ENCODE measurements at places on chromosomes 7 and 10.

GRCh38 chr10:74194999-74195398 lies 44.0 kb downstream of the ADK start:
- DNase-seq, result no peak

DNA sequence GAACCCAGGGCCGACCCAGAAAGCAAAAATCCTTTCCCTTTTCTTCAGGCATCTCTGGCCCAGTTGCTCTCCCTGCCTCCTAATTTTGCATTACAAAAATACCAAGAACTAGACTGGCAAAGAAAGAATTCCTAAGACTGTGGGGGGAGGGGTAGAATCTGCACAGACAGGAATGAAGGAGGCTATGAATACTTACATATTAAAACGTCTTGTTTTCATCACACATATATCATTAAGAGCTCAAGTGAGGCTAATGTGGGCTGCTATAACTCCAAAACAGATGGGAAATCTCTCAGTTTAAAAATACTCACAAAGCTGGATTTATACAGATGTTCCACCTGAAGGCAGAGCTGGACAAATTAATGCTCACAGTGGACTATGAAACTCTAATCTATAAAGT lies 29.2 kb upstream of the MKX start:
- no peak for DNase-seq

DNA sequence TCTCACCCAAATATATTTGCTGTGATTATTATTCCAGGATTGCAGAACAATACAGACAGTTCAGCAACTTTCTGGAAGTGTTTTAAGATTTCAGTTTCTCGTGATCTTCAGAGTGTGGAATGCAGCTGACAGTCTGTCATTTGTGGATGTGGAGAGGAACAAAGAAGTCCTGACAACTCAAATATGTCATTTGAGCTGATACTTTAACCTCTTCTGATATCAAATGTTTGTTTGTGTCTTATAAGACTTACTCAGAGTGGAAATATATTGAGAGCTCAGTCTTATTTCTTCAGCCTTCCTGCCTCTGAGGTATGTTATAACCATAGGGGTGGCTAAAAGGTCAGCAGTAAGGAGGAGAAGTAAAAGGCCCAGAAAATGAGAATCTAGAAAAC lies 96.4 kb downstream of the OSBPL3 start:
- DNase-seq, result no peak

- peak; percentile 23 for DNase-seq
Measured at GRCh38 chr10:47047577-47048525, 136.6 kb downstream of the PTPN20 start.

DNA sequence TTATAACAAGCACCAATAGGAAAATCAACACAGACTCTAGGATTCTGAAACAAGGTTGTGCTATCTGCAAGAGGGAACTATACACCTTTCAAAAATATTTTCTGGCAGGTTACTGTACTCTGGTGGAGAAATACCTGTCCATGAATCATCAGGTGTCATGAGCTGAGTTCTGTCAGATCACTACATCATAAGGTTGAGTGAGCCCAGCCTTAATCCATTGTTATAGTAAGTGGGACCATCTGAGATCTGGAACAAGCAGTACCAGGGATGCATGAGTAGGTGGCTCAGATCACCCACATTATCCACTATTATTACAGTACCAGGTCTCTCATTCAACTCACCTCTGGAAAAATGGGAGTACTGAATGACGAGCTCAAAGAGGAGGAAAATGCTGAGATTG lies 212.4 kb downstream of the DGKI start:
- no peak for DNase-seq

DNA sequence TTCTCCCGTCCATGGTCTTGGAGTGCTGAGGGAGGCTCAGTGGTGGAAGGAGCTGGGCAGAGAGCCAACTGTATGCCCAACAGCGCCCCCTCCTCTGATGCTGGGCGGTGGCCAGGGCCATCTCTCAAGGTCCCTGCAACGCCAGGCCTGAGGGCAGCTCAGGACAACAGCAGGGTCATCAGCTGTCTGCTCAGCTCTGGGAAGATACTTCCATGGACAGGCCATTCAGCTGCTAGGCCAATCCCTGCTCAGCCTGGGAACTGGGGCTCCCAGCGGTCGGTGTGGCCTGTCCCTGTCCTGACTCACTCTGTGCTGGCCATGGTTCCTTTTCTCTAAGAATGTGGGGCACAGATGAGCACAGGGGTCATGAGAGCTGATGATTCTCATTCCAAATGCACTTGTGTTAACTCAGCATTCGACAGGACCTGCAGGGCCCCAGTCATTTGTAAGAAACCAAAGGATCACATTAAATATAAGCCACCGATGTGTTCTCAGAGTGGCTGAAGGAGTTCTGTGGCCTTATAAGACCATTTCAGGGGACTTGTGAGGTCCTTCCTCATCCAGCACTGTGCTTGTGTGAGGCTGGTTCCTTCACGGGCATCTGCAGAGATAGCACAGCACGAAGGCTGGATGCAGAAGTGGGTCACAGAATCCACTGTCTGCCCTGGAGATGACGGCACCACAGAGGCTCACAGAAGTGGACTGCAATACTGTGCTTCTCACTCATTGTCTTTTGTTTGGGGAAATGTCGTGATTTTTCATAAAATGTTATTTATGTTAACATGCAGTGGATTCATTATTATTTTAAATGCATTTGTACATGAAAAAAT lies 73.0 kb downstream of the ADCY1 start:
- DNase-seq, result no peak

GRCh38 chr7:50475340-50475739 lies 25.2 kb upstream of the FIGNL1 start:
- DNase-seq, result peak; percentile 51

DNA sequence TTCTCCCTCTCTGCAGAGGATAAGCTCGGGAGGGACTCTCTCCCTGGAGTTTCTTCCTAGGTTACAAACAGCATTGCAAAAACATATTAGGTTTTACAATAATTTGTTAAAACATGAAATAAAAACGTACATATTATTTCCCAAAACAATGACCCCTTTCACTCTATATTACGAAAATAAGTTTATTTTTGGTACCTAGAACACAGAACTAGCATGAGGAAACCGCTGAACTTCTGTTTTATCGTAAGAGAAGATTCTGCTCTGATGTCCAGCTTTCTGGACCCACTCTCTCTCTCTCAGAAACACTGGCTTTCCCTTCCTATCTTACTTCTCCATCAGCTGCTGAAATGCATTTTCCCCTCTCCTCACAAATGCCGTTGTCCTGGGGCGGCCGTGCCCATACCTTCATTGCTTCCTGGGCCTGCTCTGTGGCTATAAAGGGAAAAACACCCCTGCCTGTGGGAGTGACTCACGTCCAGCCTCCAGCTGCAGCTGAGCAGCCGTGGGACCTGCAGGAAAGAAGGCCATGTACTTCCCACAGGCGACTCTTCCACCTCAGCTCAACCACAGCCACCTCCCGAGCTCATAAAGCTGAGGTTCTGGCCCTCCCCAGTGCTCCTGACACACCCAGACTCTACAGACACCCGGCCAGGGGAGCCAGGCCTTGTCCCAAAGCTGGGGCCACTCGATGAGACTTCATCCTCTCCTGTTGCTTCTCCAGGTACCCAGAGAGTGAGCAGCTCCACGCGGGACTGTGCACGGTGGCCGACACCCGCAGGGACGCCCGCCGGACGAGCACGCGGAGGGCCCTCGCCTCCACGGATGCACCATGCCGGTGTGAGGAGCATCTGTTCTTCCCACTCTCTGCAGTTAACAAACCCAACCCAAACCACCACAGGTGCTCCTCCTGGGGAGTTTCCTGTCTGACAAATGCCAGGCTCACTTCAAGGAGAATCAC lies 3.1 kb downstream of the GPER1 start:
- DNase-seq, result no peak

- DNase-seq, result peak; percentile 57
Measured at GRCh38 chr7:93921607-93922566, at the start of gene GNG11. GNG11 (plus strand) TSS chr7:93921735; CDS start chr7:93922138, 403 bp downstream.

DNA sequence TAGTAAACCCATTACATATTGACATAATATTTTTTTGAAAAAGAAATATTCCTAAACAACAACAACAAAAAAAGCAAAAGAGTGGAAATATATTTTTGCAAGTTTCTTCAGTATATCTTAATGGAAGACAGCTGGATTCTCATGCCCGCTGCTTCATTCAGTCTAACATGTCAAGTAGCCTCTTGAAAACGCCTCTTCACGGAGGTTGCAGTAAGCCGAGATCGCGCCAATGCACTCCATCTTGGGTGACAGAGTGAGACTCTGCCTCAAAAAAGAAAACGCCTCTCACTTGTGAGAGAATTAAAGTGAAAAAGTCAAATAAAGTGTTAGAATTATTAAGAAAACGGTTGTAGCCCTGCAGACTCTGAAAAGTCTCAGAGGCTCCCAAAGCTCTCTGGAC lies 1.3 kb downstream of the CUTC start:
- DNase-seq, result peak; percentile 6

GRCh38 chr7:28512668-28513440 lies 100.5 kb downstream of the CREB5 start:
- no peak for DNase-seq

- DNase-seq, result no peak
Measured at GRCh38 chr7:2644562-2645273, 12.9 kb downstream of the TTYH3 start.

DNA sequence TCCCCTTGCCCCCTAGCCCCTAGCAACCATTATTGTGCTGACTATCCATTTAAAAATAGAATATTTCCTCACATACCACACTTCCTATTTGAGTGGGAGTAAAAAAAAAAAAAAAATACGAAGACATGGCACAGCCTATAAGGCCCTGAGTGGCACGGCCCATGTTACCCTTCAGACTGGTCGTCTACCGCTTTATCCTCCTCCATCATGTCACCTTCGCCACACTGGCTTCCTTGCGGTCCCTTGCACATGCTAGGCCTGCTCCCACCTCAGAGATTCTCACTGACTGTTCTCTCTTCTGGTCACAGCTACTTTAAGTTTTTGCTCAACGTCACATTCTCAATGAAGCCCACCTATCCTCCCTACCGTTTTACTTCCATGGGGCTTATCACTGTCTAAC lies 130.3 kb downstream of the ATE1 start:
- DNase-seq, result no peak
